Frontal cortex (tissue), 4 donors: ENCODE measurements at places on chromosomes 12 and 14. TPM values are rescaled to one million over a fixed set of nuclear protein-coding genes. Genes with fewer than 3 reads are reported as not detected.

GRCh38 chr12:22781339-22781738, 156.4 kb downstream of the ETNK1 start:
- no peak for DNase-seq

DNA sequence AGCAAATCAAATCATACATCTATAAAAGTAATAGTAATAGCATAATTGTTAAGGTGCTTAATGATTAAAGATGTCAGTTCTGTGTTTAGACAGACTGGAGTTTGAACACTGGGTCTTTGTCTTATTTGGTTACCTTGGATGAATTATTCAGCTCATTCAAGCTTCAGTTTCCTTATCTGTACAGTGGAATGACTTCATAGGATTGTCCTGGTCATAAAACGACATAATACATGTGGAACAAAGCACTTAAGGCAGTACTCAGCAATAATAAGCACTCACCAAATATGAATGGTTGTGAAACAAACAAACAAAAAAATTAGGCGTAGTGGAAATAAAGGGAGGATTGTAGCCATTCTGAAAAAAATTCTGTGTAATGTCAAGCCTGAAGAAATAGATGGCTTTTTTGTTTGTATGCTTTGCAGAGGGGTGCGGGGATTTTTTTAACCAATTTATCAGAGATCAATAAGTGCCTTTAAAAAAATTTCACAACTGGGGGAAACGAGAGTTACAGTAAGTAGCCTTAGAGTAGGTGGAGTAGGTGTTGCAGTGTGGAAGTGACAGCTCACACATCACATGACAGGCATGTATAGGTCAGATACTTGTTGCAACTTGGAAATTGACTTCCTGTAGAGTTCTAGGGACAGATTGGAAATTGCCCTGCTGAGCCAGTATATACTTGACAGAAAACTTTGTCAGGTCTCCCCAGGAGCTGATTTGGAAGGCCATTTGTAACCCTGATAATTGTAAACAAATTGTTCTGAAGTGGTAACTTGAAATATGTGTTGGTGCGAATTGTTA, 157.7 kb downstream of the SLC15A5 start:
- no peak for DNase-seq

Gene EFS
- total RNA-seq = 6.9 TPM

Gene FGF23
- total RNA-seq = not detected

DNA sequence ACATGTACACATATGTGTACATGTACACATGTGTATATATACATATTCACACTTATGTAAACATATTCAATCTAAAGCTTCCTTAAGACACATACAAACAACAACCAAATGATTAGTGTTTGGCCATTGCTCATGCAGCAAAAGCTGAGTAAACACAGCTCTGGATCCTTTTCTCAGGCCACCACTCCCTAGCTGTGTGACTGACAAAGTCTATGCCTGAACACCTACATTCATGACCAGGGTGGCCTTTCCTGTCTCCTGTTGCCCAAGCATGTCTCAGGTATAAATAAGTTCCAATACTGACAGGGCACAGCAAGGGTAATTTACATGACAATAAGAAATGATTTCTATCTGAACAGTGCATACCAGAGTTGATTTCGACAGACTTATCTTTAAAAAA, 1.4 kb upstream of the PTPRO start:
- no peak for DNase-seq

DNA sequence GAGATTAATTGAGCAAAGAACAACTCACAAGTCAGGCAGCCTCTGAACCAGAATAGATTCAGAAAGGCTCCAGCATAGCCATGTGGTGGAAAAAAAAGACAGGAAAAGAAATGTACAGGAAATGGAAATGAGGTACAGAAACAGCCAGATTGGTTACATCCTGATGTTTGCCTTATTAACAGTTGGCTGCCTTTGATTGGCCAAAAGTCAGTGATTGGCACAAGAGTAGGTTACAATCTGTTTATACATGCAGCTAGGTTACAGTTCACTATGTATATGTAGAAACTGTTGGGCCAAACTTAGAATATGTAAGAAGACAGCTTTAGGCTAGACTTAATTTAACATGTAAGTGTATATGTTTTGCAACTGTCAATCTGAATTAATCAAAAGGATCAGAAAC, 118.9 kb downstream of the UNC79 start:
- DNase-seq = no peak

GRCh38 chr14:64659366-64659765, 44.9 kb upstream of the PLEKHG3 start:
- DNase-seq = no peak

GRCh38 chr14:100904307-100905087, 975 bp upstream of the RTL1 start:
- peak; percentile 36 for DNase-seq

DNA sequence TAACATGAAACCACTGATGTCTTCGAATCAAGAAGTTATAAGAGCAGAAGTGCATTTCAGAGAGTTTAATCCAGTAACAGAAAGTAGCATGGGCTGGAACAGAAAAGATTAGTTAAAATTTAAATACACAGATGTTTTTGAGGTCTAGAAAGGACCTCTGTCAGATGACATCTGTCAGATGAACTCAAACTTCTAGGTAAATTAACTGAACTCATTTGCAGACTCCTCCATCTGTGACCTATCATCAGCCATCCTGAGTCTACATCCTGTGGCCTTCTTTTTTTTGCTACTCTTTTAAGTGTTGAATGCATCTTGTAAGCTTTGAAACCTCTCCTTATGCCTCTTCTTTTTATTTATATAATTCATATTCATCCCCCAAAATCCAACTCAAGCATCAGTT, 53.3 kb downstream of the C2CD5 start:
- no peak for DNase-seq

DNA sequence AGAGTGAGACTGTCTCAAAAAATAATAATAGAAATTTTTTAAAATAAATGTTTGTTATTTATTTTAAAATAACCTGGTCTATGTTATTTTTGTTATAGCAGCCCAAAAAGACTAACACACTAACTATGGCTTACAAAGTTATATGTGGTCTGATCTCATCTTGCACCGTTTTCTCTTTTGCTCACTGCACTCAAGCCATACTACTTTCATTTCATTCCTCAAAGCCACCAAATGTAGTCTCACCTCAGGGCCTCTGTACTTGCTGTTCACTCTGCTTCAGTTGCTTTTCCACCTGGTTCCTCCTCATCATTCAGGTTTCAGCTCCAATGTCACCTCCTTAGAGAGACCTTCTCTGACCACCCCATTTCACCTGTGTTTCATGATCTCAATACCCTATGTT, 55.2 kb upstream of the MDM1 start:
- DNase-seq = no peak

Gene NGB
- 4.9 TPM for total RNA-seq

GRCh38 chr14:101489092-101489760, 72.1 kb upstream of the DIO3 start:
- no peak for DNase-seq

Gene CLEC12A
- total RNA-seq = 0.41 TPM

DNA sequence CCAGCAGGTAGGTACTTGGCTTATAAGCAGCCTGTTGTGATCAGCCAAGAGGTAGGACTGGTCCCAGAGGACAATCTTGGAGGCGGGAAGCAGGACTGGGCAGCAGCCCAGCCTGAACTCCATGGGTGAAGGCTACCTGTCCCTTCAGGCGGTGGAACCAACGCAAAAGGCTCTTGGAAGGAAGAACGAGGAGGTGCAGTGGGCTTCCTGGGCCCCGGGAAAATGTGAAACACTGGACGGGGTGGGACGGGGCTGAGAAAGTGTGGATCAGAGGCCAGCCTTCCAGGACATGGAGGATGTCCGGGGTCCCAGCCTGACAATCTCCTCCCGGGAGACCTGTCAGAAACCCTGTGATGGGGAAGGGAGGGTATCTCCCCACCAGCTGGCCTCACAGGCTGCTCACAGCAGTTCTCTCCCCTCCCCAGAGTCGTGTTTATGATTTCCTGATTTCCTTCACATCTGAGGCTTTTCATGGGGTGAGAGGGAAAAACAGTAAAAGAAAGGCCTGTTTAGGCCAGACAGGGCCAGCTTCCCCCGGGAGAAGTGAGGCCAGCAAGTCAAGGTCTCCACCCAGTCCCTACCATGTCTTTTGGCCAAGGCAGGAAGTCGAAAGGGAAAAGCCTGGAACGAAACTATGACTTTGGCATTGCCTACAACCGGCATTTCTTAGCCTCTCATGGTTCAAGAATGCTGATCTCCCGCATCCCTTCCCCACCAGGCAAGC, 11.3 kb downstream of the CMKLR1 start:
- DNase-seq = no peak

- DNase-seq = no peak
Measured at GRCh38 chr12:68281322-68282077, 28.1 kb upstream of the IL22 start.

Gene MARCHF9
- total RNA-seq = 17.5 TPM

Gene APOF
- not detected for total RNA-seq

DNA sequence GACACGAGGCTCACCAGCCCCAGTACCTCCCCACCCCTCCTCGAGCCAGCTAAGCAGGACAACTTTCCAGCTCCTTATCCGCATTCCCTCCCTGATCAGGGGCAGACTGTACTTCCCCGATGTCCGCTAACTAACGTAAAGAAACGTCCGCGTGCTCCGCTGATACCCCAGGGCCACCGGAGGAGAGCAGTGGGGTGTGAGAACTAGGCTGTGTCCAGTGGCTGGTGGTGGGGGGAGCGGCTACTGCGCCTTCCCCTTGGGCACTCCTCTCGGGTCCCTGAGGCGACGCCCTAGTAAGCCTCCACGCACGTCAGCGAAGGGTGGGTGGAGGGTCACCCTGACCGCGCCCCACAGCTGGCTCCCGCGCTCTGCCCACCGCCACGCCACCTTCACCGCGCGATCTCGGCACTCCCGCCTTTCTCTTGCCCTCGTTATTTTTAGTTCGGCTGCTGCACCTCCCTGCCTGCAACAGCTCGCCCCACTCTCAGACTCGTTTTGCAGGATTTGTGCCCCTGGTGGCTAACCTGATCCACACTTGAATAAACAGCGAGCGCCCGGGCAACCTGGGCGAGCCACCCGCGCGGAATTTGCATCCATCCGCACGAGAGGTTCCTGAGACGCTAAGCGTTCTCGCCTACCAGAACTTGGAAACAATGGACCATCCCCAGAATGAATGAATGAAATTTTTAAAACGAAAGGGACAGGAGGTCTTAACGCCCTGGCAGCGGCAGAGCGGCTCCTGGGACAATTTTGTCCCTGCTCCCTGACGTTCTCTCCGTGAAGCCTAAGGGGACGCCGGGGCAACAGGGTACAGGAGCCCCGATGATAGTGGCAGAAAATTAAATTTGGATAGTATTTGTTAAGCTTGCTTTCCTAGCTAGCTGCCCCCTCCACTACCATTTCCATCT, 6.9 kb upstream of the BMP4 start:
- no peak for DNase-seq
